Putamen (tissue), 1 donor: ENCODE measurements at places on chromosomes 16 and 17.
A peak's percentile ranks its signal among the peaks of the same experiment; 100 is the strongest.

DNA sequence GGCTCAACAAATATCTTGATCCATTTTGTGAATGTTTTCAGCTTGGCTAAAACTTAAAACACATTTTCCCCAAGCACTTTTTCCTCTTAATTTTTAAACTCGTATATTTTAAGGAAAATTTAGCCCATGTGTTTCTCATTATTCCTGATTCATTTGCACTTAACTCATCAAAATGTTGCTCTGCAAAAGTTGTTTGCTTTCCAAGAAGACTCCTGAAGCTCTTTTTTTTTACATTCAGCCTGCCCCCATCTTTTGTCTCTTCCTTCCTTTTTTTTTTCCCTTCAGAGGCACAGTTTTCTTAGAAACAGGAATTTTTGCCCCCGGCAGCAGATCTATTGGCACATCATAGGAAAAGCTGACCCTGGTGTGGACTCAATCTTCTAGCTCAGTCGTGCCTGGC is 155.0 kb upstream of the SALL1 start:
- DNase-seq, result no peak

GRCh38 chr17:55265311-55266021 is 706 bp downstream of the HLF start:
- no peak for DNase-seq

DNA sequence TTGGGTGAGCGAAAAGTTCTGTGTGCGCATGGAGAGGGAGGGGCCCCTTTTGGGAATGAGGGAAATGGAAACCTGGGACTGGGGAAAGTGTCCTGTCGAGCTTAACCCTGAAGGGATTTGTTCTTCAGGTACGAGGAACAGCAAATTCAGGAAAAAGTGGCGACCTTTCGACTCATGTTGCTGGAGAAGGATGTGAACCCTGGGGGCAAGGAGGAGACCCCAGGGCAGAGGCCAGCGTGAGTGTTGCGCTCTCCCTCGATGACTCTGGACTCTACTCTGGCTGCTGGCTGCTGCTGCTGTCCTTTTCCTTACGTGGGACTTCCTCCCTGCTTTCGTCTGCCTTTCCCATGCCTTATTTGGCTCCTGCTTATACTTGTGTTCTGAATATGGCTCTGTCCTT is 4.9 kb downstream of the SRRM2 start:
- no peak for DNase-seq

DNA sequence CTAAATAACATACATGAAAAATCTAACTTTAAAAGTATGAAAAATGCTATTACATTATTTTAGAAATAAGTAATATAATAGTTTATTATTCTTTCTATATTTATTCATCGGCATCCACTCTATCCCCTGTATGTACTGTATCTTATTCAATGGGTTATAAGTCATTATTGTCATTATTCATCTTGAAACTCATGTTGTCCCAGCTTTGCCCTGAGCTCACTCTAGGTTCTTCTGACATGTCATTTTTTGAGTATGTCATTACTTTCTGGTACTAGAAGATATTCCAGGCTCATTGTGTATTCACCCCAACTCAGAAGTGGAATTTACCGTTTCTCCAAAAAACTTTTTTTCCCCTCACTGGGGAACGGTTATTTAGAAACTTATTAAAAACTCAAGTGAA is 53.0 kb upstream of the MNT start:
- no peak for DNase-seq

- DNase-seq, result no peak
Measured at GRCh38 chr16:89155184-89155679, 16.3 kb upstream of the CDH15 start.

GRCh38 chr17:80109713-80110446 is 8.5 kb downstream of the GAA start:
- DNase-seq, result no peak

DNA sequence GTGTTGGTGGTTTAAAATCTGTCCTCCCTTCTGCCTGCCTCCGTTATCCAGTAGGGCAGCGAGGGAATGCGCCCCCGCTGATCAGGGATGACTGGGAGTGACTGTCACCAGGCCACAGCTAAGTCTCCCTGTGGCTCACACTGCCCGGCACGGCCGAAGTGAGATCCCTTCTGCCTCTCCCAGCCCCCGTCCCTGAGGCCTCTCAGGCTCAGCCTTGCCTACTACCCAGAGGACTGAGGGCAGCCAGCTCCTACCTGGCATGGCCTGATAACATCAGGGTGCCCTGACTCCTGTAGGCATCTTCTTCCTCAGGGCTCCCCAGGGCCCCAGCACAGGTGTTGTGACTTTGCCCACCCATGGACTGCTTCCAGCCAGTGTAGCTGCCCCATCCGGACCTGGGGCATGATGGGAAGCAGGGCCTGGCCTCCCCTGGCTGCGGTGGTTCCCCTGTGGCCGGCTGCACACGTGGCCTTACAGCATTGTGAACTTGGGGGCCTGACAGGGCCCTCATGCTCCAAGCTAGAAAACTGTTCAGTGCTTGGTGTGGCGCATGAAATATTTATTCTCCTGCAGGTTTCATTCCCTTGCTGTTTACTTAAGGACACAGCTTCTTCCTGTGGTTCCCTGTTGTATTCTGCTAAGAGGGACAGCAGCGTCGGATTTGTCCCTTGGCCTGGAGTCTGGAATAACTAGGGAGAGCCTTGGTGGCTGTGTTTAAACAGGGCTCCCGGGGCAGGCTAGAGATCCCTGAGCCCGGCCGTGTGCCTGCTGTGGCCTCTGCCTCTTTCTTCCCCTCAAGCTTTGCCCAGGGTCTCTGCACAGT is 30.0 kb downstream of the GINS2 start:
- no peak for DNase-seq

- no peak for DNase-seq
Measured at GRCh38 chr16:71460941-71461340, 1.1 kb downstream of the ZNF23 start.

GRCh38 chr16:84851192-84852127 is 31.7 kb downstream of the CRISPLD2 start:
- no peak for DNase-seq

- DNase-seq, result no peak
Measured at GRCh38 chr17:74455821-74456220, 10.6 kb upstream of the CD300A start.

- peak; percentile 64 for DNase-seq
Measured at GRCh38 chr17:41835800-41836549, at the start of gene NT5C3B. TSS of gene NT5C3B (minus strand) at chr17:41836232. CDS start at chr17:41836193, 39 bp downstream.

DNA sequence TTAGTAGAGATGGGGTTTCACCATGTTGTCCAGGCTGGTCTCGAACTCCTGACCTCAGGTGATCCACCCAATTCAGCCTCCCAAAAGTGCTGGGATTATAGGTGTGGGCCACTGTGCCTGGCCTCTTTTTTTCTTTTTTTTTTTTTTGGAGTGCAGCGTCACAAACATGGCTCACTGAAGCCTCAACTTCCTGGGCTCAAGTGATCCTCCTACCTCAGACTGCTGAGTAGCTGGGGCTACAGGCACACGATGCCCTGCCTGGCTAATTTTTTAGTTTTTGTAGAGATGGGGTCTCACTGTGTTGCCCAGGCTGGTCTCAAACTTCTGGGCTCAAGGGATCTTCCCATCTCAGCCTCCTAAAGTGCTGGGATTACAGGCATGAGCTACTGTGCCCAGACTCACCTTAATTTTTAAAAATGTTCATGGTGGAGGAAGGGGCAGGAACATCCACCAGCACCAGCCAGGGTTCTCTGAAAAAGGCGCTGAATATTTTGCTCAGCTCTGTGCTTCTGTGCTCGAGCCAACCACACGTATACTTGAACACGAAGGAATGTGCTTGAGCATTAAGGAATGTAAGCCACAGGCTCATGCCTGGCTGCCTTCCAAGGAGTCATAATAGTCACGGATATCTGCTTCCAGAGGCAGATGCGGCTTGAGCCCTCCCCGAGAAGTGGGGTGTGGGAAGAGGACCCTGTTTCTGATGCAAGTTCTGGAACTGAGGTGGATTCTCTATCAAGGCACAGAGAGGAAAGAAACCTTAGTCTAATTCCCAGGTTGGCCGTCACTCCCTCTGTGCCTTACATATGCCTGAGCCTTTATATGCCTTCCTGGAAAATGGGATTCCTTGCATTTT is 65.5 kb upstream of the CREBBP start:
- DNase-seq, result no peak

- DNase-seq, result no peak
Measured at GRCh38 chr17:8940866-8941471, 24.5 kb downstream of the PIK3R5 start.

- DNase-seq, result no peak
Measured at GRCh38 chr17:57160624-57161023, 75.6 kb downstream of the AKAP1 start.

GRCh38 chr17:55167024-55167725 is 97.6 kb upstream of the HLF start:
- no peak for DNase-seq

- no peak for DNase-seq
Measured at GRCh38 chr16:69270395-69270794, 40.8 kb upstream of the VPS4A start.

DNA sequence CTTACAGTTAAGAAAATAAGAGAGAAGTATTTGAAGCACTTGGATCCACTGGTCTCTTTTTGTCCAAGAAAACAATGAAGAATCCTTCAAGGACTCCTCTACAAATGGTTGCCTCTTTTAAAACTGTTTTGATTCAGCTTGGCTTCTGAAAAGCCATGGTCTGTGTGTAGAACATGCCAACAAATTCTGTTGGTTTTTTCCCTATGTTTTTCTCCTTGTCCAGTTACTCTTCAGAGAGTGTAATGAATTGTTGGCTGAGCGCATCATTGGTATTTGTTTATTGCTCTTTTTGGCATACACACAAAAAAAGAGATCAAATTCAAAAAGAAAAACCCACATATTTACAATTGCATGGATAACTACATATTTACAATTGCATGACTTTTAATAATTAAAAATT is at the start of gene ABCA10:
Gene ABCA10, minus strand, starts transcription at position 249 of the 400 bp plus-strand sequence. CDS start 3,466 bp downstream, outside the sequence.
- DNase-seq, result no peak

DNA sequence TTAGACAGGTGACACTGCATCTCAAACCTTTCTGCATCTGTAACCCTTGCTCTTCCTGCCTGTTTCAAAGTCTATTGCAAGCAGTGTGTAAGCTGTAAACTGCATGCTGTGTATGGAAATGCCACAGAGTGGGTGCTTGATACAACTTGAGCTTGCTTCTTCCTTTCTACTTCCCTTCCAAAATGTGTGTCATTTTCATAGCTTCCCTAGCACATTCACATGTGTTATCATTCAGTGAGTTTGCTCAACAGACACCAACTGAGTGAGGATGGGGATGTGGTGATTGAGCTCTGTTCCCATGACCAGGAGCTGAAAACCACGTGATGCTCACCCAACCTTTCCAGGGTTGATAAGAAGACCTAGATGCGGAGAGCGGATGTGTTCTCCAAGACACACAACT is 111.1 kb downstream of the VAT1L start:
- no peak for DNase-seq

DNA sequence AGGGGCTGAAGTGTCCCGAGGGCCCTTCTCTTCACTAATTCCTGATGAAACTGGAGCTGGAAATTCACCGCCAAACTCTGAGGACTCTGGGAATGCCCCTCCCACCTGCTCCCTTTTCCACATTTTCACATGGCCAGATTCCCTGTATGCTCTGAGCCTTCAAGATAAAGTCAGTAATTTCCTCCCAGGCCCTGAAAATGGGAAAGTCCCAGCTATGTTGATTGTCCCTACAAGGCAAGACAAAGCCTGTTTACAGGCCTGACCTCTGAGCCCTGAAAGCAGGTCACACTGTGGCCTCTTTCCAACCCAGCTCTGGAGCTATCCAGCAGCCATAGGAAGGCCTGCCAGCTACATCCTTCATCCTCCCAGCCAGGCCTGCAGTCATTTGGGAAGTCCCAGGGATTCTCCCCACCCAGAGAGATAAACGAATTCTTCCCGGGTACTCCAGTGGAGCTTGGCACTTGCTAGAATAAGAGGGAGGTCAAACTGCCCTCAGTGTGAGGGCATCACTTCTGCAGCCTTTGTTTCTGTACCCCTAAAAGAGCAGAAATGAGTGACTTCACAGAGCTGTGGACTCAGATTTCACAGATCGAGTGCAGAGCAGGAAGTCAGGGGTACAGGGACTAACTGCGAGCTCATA is 19.6 kb upstream of the CCL2 start:
- no peak for DNase-seq

- DNase-seq, result no peak
Measured at GRCh38 chr16:86631444-86631843, 53.1 kb downstream of the FOXL1 start.

DNA sequence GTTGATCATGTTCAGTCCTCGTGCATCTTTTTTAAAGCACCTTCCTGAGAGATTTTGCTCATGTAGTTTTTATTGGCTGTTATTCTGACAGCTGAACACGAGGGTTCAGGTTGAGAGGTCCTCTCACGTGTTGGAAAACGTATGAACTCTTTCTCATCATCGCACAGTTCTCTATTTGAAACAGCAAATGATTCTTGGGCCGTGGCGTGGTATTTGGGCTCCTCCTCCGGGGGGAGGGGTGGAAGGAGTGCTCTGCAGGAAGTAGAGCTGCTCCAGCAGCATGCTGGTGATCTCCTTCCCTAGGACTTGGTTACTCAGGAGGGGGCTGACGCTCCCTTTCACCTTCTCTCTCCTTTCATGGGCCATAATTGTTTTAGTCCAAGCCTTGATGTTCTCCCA is 70.4 kb downstream of the KSR1 start:
- DNase-seq, result no peak

- DNase-seq, result no peak
Measured at GRCh38 chr17:41619036-41619926, 5.1 kb downstream of the KRT17 start.

DNA sequence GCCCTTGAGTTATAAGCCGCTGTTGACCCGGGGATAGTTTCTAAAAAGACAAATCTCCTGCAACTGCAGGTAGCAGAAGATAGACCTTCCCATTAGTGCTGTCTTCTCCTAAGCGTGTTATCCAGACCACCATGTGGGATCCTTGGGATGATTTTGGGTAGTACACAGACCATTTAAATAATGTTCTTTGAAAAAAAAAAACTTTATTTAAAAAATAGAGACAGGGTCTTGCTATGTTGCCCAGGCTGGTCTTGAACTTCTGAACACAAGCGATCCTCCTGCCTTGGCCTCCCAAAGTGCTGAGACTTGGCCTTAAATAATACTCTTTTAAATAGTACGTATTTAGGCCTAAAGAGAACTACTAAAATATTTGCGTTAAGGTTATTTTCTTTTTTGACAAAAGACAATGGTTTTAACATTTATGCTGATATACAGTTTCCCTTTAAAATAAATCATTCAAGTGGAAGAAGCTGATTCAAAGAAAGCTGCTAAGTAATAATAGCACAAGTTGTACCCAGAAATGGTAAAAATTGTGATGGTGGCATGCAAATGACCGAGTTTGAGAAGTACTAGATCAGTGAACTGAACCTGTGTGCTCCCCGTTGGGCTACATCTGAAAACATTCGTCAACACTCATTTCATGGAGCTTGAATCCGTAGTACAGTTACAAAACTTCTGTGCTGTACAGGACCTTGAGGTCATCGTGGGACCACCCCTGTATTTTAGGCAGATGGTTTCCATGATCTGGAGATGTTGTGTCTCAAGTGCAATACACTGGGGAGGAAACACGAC is 24.0 kb downstream of the SMARCE1 start:
- no peak for DNase-seq
